H1 (cell line): ENCODE measurements at places on chromosomes 12 and 14. TPM values are rescaled to one million over a fixed set of nuclear protein-coding genes. Genes with fewer than 3 reads are reported as not detected.

DNA sequence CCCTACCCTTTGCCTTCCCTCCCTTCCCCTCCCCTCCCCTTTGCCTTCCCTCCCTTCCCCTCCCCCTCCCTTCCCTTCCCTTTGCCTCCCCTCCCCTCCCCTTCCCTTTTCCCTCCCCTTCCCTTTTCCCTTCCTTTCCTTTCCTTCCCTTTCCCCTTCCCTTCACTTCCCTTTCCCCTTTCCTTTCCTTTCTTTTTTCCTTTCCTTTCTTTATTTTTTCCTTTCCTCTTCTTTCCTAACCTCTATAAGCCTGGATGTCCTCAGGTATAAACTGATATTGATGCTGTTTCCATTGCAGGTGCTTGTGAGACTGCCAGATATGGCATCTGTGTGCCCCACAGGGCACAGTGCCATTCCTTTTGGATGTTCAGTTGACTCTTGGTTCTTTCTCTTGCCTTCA, 163.2 kb downstream of the ESRRB start:
- DNase-seq = no peak

DNA sequence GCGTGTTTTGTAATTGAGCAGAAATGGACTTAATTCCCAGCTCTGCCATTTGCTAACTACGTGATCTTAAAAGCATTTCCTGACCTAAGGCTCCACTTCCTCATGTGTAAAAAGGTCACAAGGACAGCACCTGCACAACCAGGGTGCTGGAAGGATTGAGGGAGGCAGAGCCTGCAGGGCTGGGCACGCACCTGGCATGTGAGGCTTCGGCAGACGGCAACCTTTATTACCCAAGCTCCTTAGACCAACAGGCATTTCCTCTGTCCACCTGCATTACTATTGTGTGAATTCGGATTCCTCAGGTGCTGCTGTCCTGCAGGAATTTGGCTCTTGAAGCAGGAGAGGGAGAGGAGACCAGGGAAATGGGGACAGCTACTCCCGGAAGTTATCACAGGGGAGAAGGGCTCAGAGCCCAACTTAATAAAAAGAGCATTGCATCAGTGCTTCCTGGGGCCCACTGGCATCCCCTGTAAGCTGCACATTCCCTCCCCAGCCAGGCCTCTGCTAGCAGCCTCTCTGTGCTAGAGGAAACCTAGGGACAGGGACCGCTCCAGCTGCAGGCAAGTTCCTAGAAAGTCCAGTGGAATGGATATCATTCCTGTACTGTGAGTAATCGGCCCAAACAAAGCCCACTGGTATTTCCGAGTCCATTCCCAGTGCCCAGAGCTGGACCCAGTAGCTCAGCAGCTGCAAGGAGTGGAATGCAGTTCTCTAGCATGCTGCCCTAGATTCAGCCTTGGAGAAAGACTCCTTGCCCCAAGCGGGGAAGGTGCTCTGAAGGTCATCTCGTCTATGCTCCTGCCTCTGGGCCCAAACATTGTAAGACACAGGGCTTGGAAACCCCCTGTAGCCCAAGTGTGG, 157.1 kb upstream of the CCND2 start:
- DNase-seq = peak; percentile 47

- DNase-seq = no peak
Observed at GRCh38 chr12:100567945-100568344, 5.5 kb upstream of the GAS2L3 start.

DNA sequence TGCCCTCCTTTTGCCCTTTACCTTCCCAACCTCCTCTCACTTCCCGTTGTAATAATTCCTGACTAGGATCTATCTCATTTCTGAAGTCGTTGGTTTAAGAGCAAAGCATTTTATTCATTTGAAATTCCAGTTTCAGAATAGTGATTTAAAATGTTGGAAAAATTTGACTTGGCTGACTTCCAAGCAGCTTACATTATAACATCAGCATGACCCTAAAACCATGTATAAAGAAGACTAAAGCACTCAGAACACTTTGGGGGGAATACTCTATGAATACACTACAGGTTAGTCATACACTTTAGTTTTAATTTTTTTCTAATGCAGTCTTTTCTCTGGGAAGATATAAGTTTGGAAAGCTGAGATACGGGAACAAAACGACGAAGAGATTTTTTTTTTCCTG, 161.1 kb downstream of the BTG1 start:
- no peak for DNase-seq

DNA sequence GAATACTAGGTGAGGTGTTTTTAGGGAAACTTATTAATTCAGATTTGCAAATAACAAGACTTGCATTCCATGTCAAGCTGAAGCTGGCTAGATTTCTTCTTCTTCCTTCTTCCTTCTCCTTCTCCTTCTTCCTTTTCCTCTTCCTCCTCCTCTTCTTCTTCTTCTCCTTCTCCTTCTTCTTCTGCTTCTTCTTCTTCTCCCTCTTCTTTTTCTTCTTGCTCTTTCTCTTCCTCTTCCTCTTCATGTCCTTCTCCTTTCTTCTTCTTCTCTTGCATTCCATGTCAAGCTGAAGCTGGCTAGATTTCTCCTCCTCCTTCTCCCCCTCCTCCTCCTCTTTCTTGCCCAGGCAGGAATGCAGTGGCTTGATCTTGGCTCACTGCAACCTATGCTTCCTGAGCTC, 297.8 kb downstream of the PRKD1 start:
- DNase-seq = no peak

DNA sequence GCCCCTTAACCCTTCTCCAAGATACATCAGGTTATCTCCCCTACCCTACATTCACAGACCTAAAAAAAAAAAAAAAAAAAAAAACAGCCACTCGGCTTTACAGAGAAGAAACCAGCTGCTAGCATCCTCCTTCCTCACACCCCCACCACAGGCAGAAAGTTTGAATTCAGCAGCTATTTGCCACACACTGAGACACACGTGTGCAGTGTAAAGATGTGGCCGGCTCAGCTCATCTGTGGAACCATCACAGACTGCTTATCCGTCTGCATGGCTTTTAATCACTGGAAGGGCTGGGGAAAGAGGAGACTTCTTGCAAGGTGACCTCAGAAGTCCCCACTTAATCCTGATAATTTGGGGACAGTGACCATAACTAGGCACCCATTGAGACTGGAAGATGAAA, 50.0 kb downstream of the VWF start:
- DNase-seq = no peak

- DNase-seq = no peak
Observed at GRCh38 chr12:116882742-116883141, 1.5 kb upstream of the HRK start.

DNA sequence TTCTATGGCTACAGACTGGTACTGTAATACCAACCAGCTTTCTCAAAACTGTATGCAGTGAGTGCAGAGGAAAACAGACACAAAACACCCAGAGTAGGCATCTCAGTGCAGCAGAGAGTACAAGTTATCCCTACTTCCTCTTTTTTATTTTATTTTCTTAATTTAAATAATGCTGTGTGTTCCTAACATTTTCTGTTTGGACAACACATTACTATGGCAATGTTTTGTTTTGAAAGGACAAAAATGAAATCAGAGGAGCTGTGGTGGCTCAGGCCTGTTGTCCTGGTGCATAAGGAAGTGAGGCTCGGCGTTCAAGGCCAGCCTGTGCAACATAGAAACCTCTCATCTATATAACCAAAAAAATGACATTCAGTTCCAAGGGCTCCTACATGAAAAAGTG, 33.7 kb upstream of the SELPLG start:
- no peak for DNase-seq

TGM1 gene
- polyA plus RNA-seq = 1.8 and 4.1 TPM in 2 replicates

SERPINA1 gene
- polyA plus RNA-seq = 0.06 and 0.08 TPM in 2 replicates

PROX2 gene
- polyA plus RNA-seq = 0.03 and 0.08 TPM in 2 replicates

RERG gene
- 0.12 and 0.27 TPM in 2 replicates for polyA plus RNA-seq
